ENCODE measurements at places on chromosomes 11 and 22. TPM values are rescaled to one million over a fixed set of nuclear protein-coding genes. Genes with fewer than 3 reads are reported as not detected.
A peak's percentile ranks its signal among the peaks of the same experiment; 100 is the strongest.

MUC6 gene
- not detected for total RNA-seq

CASP4 gene
- 29.8 TPM for total RNA-seq

CPSF7 gene
- total RNA-seq = 56.2 TPM

- DNase-seq = no peak
- H3K4me1 ChIP-seq = no peaks in the 10 kb centered on the region
- H3K36me3 ChIP-seq = no peaks in the 10 kb centered on the region
- H3K27ac ChIP-seq = no peak overlapping the region
These were observed 6.7 kb downstream of the TRIM29 start for GRCh38 chr11:120130991-120131760.

GRCh38 chr11:110374921-110375320 lies 54.8 kb upstream of the FDX1 start:
- no peak overlapping the region for H3K4me3 ChIP-seq
- no peaks in the 10 kb centered on the region for H3K36me3 ChIP-seq
- DNase-seq = no peak
- no peaks in the 10 kb centered on the region for H3K4me1 ChIP-seq

- no peaks in the 10 kb centered on the region for H3K27me3 ChIP-seq
- peak; percentile 36 for DNase-seq
- no peaks in the 10 kb centered on the region for H3K36me3 ChIP-seq
These were observed 59.8 kb upstream of the WNT7B start for GRCh38 chr22:46036558-46037408.

GRCh38 chr11:2264366-2265053 lies 5.9 kb downstream of the ASCL2 start:
- H3K4me3 ChIP-seq = no peak overlapping the region
- H3K36me3 ChIP-seq = no peaks in the 10 kb centered on the region
- H3K4me1 ChIP-seq = no peaks in the 10 kb centered on the region
- H3K27ac ChIP-seq = no peak overlapping the region

GRCh38 chr22:20783844-20784723 lies 10.2 kb downstream of the SERPIND1 start:
- H3K4me3 ChIP-seq = no peak overlapping the region
- H3K27me3 ChIP-seq = no peaks in the 10 kb centered on the region
- peak; percentile 64 for DNase-seq
- H3K27ac ChIP-seq = no peak overlapping the region

- no peaks in the 10 kb centered on the region for H3K27me3 ChIP-seq
- H3K4me3 ChIP-seq = no peak overlapping the region
- H3K27ac ChIP-seq = no peak overlapping the region
- no peaks in the 10 kb centered on the region for H3K36me3 ChIP-seq
- no peak for DNase-seq
- H3K4me1 ChIP-seq = no peaks in the 10 kb centered on the region
These were observed 10.0 kb upstream of the CD5 start for GRCh38 chr11:61092280-61092766.
